ENCODE measurements at places on chromosomes 6 and 20. TPM values are rescaled to one million over a fixed set of nuclear protein-coding genes. Genes with fewer than 3 reads are reported as not detected.

Gene CST8
- not detected for total RNA-seq

Gene GPRC6A
- not detected for total RNA-seq

Gene RAB44
- total RNA-seq: not detected

Gene HAO1
- not detected for total RNA-seq

Gene CCN5
- total RNA-seq: not detected

Gene ASIP
- total RNA-seq: not detected

Gene TMEM217
- total RNA-seq: 1.00 TPM

Gene PPP1R16B
- 13.0 TPM for total RNA-seq

Gene EIF6
- total RNA-seq: 39.0 TPM

Gene NKAIN2
- total RNA-seq: 36.6 TPM

Gene LY6G5C
- total RNA-seq: 3.4 TPM

Gene HUS1B
- 3.8 TPM for total RNA-seq

Gene ADAM33
- 6.3 TPM for total RNA-seq

Gene NKX2-4
- total RNA-seq: not detected
